ENCODE measurements at places on chromosomes 16 and 17. TPM values are rescaled to one million over a fixed set of nuclear protein-coding genes. Genes with fewer than 3 reads are reported as not detected.

DDX42 gene
- total RNA-seq = 54.5 TPM

KRTAP9-4 gene
- not detected for total RNA-seq

CBFA2T3 gene
- not detected for total RNA-seq

CDH3 gene
- 6.2 TPM for total RNA-seq

TEX19 gene
- total RNA-seq = not detected

NPIPB13 gene
- 0.13 TPM for total RNA-seq

LPO gene
- total RNA-seq = not detected

GPRC5C gene
- total RNA-seq = 6.7 TPM

CFDP1 gene
- 56.0 TPM for total RNA-seq

IRX3 gene
- total RNA-seq = 0.91 TPM

RND2 gene
- total RNA-seq = 0.65 TPM

KRTAP1-1 gene
- not detected for total RNA-seq

ATMIN gene
- total RNA-seq = 33.5 TPM

ITGAL gene
- not detected for total RNA-seq

XAF1 gene
- total RNA-seq = 10.9 TPM

MILR1 gene
- total RNA-seq = 8.4 TPM

INCA1 gene
- total RNA-seq = 0.32 TPM

IL17C gene
- 1.3 TPM for total RNA-seq

SCGB1C2 gene
- not detected for total RNA-seq

ZNF469 gene
- total RNA-seq = 4.2 TPM

SLC6A2 gene
- total RNA-seq = not detected

C16orf74 gene
- total RNA-seq = 14.1 TPM

Data from epithelial cell of alveolus of lung (primary cell).